ENCODE measurements at places on chromosomes 4 and X.

DNA sequence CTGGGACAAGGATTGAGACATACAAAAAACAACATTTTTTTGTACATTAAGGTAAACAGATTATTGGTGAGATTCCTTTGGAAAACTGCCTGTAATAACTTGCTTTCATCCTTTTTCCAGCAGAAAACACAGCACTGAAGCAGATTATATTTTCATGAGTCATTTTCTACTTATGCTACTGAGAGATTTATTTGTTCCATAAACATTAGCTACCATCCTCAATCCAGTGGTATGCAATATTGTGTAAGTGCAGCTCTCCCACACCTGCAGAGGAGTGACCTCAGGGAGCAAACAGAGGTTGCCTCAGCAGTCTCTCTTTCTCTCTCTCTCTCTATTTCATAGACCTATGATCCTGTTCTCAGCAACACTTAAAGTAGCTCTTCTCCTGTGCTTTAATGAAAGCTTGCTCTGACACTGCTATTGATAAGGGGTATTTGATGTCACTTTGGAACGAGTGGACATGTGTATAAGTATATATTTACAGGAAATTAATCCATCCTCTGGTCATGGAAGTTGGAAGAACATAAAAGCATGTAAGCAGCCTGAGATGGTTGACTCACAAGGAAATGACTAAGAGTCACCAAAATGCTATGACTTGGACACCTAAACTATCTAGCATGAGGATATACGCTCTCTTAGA lies 163.7 kb upstream of the SPANXC start:
- peak; percentile 2 for DNase-seq

- DNase-seq: no peak
Observed at GRCh38 chr4:152289941-152290340, 246.0 kb downstream of the FBXW7 start.

- DNase-seq: no peak
Observed at GRCh38 chr4:99863804-99864203, 30.4 kb downstream of the LAMTOR3 start.

- DNase-seq: no peak
Observed at GRCh38 chr4:14566518-14566917, 435.8 kb upstream of the CPEB2 start.

GRCh38 chr4:120765260-120765680 lies 157.3 kb downstream of the PRDM5 start:
- no peak for DNase-seq

GRCh38 chr4:140901736-140902336 lies 145.7 kb upstream of the TBC1D9 start:
- DNase-seq: no peak

DNA sequence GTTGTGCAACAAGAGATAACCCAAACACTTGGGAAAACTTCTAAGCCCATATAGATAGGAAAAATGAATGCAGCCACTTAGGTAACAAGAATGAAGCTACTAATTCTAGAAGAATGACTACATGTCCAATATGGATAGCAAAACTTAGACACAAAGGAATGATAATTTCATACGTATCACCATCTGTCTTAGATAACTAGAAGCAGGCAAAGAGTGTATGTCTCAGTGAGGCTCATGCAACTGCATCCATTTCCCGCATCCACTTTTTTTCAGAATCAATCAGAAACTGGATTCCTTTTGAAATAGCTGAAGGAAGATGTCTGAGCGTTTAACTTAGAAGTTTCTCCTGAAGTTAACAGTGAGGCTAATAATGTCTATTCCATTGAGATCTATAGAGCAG lies 408.7 kb upstream of the PITX2 start:
- no peak for DNase-seq

GRCh38 chr4:18689308-18690115 lies 668.0 kb upstream of the LCORL start:
- DNase-seq: peak; percentile 54

- no peak for DNase-seq
Observed at GRCh38 chr4:182225257-182225852, 17.8 kb upstream of the TENM3 start.

DNA sequence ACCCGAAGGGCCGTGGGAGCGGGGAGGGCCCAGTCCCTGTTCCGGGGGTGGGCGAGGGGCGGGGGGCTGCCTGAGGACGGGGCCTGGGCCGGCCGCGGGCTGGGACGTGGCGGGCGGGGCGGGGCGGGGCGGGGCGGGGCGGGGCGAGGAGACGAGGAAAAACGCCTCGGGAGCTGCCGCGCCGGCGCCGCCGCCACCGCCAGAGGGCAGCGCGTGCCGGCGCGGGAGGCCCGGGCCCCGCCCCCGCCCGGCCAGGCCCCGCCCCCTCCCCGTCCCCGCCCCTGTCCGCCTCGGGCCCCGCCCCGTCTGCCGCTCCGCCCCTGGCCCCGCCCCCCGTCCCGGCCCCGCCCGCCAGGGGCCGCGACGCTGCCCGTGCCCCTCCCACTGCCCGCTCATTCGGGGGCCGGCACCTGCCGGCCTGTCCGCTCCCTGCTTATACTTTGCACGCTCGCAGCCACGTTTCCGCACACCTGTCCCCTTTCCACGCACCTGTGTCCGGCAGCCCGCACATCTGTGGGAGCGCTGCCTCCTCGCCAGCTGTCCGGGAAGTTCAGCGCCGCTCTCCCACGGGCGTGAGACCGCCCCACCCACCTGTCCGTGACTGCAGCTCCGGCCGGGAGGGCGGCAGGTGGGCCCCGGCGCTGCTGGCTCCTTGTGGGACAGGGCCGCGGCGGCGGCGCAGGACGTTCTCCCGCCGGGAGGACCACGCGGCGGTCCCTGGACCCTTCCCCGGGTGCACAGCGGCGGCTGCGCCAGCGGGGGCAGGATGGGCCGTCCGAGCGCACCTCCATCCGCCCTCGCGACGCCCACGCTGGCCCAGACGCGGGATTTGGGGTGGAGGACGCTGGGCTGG lies 1.7 kb upstream of the FGFRL1 start:
- DNase-seq: peak; percentile 72

GRCh38 chr4:86762649-86763048 lies 86.5 kb downstream of the SLC10A6 start:
- DNase-seq: no peak

GRCh38 chrX:71859637-71860036 lies 51.0 kb upstream of the NHSL2 start:
- peak; percentile 13 for DNase-seq

DNA sequence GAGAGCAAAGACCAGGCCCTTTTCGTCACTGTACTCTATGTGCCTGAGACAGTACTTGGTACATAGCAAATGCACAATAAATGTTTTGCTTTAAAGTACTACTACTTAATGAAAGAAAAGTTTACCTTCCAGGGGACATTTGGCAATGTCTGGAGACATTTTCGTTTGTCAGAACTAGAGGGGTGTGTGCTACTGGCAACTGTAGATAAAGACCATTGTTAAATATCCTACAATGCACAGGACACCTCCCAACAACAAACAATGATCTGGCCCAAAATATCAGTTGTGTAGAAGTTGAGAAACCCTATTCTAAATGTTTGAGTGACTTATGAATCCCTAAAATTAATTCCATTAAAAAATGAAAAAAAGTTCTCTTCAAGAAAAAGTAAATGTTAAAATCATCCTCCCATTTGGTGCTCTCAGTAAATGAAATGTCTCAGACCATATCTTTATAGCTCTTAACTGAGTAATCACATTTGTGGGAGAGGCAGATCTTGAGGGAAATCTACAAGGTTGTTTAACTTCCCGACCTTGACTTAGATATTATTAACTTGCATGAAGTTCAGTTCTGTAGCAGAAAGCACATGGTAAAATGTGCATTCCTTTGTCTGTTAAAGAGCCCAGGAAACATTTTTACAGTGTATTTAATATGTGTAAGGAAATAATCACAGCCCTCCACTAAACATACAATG lies 18.5 kb downstream of the EGFL6 start:
- no peak for DNase-seq

- DNase-seq: no peak
Observed at GRCh38 chr4:53009824-53010223, 147.7 kb downstream of the RASL11B start.

- no peak for DNase-seq
Observed at GRCh38 chr4:7311205-7311604, 118.9 kb downstream of the SORCS2 start.

GRCh38 chr4:143420227-143420626 lies 83.6 kb downstream of the GAB1 start:
- DNase-seq: no peak

- peak; percentile 1 for DNase-seq
Observed at GRCh38 chrX:22081475-22082092, 49.5 kb downstream of the PHEX start.

DNA sequence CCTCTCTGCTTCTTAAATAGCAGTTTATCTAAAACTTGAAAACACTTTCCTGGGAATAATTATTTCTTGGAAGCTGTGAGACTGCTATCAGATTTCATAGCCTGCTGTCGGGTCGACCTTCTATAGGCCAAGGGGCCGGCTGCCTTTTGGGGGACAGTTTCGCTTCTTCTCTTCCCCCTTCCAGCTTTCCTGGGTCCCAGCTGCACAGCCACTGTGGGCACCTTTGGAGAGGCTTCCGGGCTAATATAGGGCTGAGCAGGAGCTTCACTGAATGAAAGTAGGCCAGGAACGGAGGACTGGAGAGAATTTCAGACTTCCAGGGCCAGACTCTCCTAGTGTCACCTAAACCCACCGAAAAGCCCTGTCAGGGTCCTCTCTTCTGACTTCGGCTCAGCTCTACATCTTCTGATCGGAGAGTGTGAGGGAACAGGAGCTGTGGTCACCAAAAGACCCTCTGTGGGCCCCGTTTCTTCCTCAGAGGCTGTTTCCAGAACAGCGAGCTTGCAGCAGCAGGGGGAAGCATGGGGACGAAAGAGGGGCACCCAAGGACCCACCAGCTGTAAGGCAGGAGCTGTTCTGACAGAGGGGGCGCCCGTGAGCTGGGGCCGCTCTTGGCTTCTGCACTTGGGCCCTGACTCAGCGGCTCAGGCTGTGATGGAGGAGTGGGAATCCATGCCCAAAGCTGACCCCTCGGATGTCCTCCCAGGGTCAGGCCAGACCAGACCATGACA lies 620.6 kb downstream of the BCOR start:
- DNase-seq: no peak

DNA sequence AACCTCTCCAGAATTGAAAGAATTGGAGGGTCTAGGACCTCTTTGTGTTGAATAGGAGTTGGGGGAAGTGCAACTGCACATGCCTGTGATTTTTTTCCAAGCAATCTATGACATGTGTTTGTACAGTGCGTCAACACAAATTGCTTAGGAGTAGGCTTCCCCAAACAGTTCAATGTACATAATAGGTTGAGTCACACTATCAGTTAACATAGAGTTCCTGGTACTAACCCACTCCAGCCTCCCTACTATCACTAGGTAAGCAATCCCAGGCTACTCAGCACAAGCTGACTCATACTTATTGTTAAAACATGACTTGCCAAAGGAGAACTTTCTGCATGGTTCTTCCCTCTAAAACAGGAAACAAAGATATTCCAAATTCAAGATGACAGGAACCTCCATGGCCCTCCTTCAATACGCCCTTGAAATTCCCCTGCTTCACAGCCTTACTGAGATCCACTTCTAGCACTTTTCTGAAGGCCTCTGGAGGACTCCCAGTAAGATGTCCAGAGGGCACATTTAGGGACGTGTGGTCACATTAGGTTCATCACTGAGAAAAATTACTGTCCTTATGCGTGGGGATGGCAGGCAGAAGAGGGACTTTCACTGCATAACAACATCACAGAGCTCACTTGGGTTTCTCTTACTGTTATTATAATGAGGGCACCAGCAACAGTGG lies 8.4 kb upstream of the VSIG1 start:
- peak; percentile 51 for DNase-seq

- no peak for DNase-seq
Observed at GRCh38 chr4:43882470-43882869, 566.1 kb downstream of the KCTD8 start.

DNA sequence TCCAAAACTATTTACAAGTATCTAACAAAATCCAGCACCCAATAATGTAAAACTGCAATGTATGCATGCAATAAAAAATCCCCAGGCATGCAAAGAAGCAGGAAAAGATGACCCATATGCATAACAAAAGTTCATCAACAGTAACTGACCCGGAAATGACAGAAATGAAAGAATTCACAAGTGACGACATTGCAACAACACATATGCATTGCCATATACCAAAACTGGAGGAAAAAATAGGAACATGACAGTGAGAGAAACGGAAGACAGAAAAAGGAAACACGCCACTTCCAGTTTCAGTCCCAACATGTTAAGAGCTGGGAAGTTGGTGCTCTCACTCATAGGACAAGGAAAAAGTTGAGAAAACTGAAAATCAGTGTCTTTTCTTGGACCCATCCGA lies 154.6 kb downstream of the EVC2 start:
- no peak for DNase-seq

DNA sequence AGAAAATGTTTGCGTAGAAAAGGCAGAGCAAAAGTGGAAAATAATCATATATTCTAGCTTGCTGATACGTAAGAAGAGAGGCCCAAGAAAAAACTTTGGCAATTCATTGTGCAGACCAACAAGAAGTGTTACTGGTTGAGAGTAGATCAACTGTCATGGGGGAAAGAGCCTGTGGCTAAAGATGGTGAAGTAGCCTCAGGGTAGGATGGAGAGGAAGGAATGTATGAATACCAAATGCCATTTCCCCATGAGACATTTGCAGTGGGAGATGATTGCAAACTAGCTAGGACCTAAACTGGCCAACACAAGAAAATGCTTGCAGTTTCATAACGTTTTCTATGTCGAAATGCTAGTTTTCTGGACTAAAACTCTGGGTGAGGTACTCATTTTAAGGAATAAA lies 47.7 kb upstream of the ADGRL3 start:
- DNase-seq: no peak

GRCh38 chr4:172035562-172035961 lies 222.4 kb downstream of the GALNTL6 start:
- DNase-seq: no peak

- DNase-seq: no peak
Observed at GRCh38 chr4:65668201-65669089, 1.8 kb downstream of the EPHA5 start.

GRCh38 chr4:52983563-52984303 lies 121.6 kb downstream of the RASL11B start:
- DNase-seq: peak; percentile 77

DNA sequence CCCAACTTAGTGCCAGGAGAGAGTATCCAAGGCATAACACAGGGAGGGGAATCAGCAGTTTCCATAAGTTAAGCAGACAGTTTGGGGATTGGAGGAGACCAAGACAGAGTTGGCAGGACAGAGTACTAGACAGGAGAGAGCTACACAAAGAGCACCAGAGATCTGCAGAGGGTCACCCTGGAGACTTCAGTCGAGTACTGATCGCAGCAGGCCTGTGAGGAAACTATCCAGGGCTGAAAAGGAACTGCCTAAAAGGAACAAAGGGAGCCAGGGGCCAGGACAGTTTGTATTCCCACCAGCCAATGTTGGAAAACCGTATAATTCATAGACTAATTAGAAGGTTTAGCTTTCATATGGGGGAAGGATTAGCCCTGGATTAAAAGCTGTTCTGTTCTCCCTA lies 80.6 kb upstream of the ENPP6 start:
- DNase-seq: no peak
